Ammon's horn (tissue), 1 donor: ENCODE measurements at places on chromosomes 6 and 20.

DNA sequence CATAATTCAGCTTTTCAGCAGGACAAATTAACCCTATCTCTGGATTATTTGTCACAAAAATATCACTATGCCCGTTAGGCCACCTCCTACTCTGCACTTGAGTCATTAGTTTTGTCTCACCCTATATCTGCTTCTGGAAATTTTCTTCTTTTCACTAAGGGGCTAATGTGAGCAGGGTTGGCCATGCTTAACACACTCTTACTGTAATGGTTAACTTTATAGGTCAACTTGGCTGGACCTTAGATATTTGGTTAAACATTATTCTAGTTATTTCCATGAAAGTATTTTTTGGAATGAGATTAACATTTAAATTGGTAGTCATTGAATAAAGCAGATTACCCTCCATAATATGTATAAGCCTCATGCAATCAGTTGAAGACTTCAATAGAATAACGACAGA is 394.6 kb upstream of the PTCHD4 start:
- DNase-seq: no peak

DNA sequence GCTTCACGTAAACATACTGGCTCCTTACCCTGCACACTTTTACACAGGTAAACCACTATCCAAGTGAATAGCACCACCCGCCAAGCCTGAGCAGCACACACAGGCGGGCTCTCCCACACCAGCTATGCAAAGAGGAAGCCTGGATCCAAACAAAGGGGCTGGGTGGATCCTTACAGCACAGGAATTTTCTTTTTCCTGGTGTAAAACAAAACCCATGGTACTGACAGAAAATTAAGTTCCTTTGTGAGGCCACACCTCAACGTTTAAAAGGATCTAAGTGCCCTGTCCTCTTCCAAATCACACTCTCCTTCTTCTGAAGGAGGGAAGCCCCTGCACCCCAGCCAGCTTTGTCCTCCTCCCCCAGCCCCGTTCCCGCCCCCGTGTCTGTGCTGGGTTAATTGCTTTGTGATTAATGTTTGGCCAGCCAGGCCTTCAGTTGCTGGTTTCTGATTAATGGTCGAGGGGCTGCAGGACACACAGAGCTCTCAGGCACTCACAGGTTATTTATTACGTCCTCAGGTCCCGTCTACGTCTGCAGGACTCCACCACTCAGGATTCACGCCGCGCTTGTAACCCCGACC is 6.1 kb downstream of the DACT2 start:
- no peak for DNase-seq

- DNase-seq: no peak
These were observed 5.6 kb upstream of the ACSS1 start for GRCh38 chr20:25063546-25063945.

GRCh38 chr6:82251942-82252341 is 4.4 kb upstream of the IBTK start:
- DNase-seq: peak; percentile 24

- DNase-seq: no peak
These were observed 101.5 kb downstream of the KHDC1L start for GRCh38 chr6:73123632-73124329.

DNA sequence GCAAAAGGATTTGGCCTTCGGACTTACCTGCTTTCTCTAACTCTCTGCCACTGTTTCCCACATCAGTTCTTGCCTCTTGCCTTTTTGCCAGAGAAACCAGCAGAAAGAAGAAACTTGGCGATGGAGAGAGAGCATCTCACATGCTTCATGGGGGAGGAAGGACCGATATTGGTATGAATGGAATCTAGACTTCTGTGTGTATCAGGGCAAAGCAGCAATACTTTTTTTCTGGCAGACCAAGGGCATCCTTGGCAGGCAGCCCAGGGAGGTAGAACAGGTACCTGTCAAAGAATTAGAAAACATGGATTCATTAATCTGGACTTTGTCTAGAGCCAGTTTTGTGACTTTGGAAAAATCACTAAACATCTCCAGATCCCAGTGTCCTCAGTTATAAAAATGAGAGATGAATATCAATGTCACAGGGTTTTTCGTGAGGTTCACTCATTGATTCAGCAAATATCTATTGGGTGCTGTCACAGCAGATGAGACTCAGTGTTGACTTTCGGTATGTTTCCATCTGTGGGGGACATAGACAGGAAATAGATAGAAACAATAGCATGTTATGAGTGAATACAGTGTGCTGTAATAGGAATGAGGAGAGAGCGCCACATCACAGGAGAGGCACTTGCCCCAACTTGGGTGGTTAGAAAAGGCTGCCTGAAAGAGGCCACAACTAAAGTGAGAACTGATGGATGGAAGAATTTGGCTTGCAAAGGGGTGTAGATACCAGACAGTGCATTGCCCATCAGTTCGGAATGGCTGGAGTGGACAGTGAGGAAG is 114.1 kb downstream of the CD83 start:
- DNase-seq: no peak

GRCh38 chr20:36579996-36580545 is 6.7 kb downstream of the TGIF2 start:
- DNase-seq: no peak
